CD8-positive, alpha-beta memory T cell (primary cell): ENCODE measurements at places on chromosomes 2 and 18. TPM values are rescaled to one million over a fixed set of nuclear protein-coding genes. Genes with fewer than 3 reads are reported as not detected.

GRCh38 chr2:180978903-180979748 is 1.3 kb upstream of the UBE2E3 start:
- peak; percentile 5 for DNase-seq

- DNase-seq, result no peak
Measured at GRCh38 chr2:10876963-10877362, 34.8 kb upstream of the KCNF1 start.

DNA sequence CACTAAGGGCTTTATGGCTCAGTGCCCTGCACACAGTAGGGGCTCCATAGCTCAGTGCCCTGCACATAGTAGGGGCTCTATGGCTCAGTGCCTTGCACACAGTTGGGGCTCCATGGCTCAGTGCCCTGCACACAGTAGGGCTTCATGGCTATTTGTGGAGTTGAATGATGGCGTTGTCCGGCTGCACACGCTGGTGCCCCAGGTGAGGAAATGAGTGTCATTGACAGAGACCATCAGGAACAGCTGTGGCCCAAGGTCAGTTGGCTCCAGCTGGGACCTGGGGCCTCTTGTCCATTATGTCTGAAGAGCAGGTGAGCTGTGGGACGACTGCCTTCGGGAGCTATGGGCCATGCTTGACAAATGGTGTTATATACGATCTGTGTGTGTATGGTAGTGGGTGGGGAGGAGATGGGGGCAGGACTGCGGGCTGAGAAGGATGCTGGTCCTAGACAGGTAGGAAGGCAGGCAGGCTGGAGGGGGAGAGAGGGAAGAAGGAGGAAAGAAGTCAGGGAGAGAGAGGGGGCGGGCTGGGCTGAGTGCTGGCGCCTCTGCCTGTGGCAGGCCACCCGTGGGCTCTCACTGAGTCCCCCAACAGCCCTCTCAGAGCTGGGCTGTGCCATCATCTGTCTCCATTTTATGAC is 130.6 kb downstream of the CLIP4 start:
- no peak for DNase-seq

- DNase-seq, result no peak
Measured at GRCh38 chr2:128978212-128978611, 659.5 kb upstream of the HS6ST1 start.

- no peak for DNase-seq
Measured at GRCh38 chr18:76569644-76570419, 74.8 kb upstream of the ZNF516 start.

- no peak for DNase-seq
Measured at GRCh38 chr2:218035463-218036100, 32.8 kb upstream of the TNS1 start.

DNA sequence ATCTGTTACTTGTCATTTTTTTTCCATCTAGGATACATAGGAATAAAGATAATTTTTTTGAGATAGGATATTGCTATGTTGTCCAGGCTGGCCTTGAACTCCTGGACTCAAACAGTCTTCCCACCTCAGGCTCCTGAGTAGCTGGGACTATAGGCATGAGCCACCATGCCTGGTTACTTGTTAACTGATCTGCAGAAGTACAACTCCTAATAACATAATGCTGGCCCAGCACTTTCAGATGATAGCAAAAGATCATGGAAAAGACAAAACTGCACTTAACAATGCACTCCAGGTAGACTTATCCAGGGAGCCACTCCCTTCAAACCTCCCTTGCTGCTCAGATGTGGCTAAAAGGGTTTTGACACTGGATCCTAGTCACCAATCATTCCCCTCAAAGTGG is 11.4 kb upstream of the CTDP1 start:
- no peak for DNase-seq

DNA sequence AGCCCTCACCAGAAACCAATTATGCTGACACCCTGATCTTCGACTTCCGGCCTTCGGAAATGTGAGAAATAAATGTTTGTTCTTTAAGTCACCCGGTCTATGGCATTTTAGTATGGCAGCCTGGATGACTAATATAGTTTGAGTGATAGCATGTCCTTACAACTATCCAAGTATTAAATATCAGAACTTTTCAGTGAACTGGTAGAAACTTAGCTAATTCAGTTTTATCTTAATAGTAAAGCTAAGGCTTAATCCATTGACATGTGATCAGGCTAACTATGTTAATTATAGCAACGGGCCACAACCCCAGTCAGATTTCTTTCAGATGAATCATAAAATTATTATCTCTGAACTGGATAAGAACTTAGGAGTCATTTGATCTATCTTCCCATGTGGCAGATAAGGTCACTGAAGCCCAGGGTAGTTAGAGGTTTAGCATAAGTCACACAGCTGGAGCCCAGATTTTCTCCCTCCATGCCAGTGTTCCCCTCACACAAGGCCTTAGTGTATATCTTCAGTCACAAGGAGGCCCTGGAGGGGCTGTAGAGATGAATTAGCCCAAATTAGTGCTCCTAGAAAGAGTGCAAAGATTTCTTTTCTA is 40.7 kb upstream of the UPP2 start:
- no peak for DNase-seq

RGPD3 gene
- 0.18 TPM for total RNA-seq

DNA sequence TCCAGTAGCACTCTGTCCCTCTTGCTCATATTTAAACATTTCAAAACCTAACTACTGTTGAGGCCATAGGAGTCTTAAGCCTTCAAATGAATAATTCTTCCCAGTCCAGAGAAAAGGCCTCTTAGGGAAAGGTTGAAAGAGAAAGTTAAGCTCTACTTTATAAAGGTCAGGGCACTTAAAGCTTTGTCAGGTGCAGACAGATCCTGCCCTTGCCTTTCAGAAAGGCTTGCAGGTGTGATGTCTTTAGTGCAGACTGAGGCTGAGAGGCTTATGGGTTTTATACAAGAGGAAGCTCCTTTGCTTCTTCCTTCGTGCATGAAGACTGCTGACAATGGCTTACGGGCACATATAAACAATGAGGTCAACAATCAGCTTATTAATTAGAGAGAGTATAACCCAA is 105.0 kb upstream of the LINC00305 start:
- no peak for DNase-seq

DNA sequence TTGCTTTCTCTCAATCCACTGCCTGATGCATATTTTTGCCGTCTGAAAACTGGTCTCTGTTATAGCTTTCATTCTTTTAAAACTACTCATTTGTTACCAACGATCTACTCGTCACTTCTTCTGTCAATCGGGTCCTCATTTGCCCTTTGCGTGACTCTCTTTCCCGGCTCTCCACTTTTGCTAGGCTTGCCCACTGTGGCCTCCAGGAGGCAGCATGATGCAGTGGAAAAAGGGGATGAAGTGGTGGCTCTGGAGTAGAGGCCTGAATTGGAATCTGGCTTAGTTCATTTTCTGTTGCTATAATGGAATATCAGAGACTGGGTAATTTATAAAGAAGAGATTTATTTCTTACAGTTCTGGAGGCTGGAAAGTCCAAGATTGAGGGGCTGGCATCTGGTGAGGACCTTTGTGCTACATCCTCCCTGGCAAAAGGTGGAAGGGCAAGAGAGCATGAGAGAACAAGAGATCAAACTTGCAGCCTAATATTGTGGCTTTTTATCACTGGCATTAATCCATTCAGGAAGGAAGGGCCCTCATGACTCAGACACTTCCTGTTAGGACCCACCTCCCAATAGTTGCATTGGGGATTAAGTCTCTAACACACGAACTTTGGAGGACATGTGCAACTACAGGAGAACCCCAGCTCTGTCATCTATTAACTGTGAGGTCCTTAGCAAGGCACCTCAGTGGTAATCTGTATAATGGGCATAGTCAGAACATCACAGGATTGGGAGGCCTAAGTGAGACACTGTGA is 15.4 kb downstream of the GDF7 start:
- no peak for DNase-seq
